ENCODE measurements at places on chromosomes 6 and 20. TPM values are rescaled to one million over a fixed set of nuclear protein-coding genes. Genes with fewer than 3 reads are reported as not detected.

DNA sequence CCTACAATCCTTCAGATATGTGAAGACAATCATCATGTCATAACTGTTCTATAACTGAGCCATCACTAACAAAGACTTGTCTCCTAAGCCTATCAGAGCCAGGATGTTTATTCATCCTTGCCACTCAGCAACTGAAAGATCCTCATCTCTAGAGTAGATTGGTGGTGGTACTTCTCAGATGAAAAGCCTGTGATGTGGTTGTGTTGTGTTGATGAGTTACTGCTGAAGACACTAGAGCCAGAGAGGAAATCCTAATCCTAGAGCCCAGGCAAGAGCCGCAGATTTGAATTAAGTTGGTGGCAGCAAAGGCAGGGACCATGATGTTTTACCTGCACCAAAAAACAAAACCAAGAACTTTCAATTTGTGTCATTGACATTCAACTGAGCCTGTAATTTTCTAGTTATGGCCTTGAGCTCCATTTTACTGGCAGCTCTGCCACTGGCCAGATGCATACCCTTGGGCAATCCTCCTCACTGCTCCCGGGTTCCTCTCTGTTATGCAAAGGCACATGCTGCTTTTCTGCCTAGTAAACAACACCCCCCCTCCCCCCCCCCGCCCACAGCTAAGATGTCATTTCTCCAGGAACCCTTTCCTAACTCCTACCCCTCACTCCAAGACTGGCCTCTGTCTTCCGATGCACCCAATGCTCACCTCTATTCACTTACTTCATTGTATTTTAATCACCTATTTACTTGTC is 50.2 kb upstream of the REV3L start:
- no peaks in the 10 kb centered on the region for H3K27me3 ChIP-seq
- H3K36me3 ChIP-seq, result no peaks in the 10 kb centered on the region
- no peak overlapping the region for H3K27ac ChIP-seq
- no peak overlapping the region for H3K4me3 ChIP-seq
- peaks cover 8% of the 10 kb centered on the region for H3K4me1 ChIP-seq

DNA sequence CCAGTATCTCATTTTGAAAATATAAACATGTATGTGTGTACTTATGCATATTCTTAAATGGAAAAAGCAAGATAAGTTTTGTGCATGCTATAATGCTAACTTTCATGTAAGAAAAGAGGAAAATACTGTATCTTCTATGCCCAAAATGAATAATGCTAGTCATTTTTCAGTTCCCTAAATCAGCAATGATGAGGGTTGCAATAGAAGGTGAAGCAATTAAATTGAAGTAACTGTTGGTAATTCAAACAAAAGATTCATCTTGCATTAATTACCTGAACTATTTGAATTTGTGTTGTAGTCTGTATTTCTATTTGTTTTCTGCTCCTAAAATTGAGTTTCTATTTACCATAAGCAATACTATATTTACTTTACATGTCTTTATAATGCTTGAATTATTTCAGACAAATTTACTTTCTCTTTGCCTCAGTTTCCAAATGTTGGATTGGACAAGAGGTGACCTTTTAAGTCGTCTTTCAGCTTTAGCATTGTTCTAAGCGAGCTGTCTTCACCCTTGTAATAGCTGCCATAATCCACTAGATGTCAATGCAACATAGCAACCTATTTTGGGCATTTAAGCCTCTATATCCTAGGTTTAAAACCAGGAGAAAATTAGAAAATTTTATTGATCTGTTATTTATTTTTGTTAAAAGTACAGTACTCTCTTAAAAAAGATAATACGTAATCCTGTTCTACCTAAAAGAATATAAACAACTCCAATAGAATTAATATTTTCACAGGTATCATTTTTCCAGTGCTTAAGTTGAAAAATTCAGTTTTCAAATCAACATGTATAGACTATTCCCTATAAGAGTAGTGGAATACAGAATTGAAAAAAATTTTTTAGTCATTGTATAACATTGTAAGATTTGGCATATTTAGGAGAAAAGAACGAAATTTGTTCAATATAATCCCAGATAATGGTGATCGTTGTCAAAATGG is 52.3 kb upstream of the IFNGR1 start:
- no peaks in the 10 kb centered on the region for H3K27me3 ChIP-seq
- no peaks in the 10 kb centered on the region for H3K36me3 ChIP-seq
- no peak overlapping the region for H3K27ac ChIP-seq
- DNase-seq, result no peak
- no peak overlapping the region for H3K4me3 ChIP-seq
- H3K4me1 ChIP-seq, result no peaks in the 10 kb centered on the region

GRCh38 chr6:82951935-82952334 is 113.7 kb downstream of the UBE3D start:
- no peak overlapping the region for H3K4me3 ChIP-seq
- H3K36me3 ChIP-seq, result peaks cover 5% of the 10 kb centered on the region
- no peaks in the 10 kb centered on the region for H3K4me1 ChIP-seq
- H3K27me3 ChIP-seq, result no peaks in the 10 kb centered on the region
- no peak overlapping the region for H3K27ac ChIP-seq
- DNase-seq, result no peak

DNA sequence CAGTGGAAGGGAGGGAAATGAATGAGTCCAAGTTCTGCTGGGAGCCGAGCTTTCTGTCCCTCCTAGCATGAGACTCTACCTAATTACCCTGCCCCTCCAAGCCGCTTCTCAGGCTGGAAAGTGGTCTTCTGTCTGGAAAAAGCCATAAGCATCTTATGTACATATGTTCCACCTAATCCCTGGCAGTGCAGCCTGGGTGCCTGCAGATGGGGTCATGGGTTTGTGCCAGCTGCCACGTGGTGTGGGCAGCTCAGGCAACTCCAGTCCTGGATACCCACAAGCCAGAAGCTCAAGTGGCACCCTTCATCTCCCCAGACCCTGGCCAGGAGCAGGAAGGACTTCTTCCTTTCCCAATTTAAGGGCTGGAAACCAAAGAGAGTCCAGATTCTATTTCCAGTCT is 253.1 kb downstream of the LY86 start:
- no peak overlapping the region for H3K4me3 ChIP-seq
- no peak overlapping the region for H3K27ac ChIP-seq
- no peak for DNase-seq
- H3K27me3 ChIP-seq, result no peaks in the 10 kb centered on the region
- no peaks in the 10 kb centered on the region for H3K36me3 ChIP-seq

DNA sequence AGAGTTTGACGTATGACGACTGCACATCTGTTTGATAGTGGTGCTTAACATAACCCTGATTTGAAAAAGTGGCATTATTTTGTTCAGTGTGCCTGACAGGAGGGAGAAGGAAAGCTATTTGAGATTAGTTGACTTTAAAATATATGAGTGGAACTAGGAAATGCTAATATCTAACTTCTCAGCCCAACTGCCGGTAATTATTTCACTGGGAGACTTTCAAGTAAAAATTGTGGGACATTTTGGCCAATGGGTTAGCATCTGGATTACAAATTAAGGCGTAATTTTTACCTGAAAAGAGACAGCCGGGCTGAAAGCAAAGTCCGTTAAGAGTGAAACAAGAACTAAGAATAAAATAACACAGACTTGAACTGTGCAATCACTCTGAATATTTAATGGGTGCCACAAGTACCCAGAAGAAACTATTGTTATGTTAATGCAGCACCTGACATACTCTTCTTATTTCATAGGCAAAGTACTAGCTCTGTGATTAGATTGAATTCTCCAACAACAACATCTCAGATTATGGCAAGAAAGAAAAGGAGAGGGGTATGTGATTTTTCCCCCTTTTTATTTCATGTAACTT is 2.0 kb downstream of the HEY2 start:
- H3K4me3 ChIP-seq, result no peak overlapping the region
- no peak for DNase-seq
- H3K27ac ChIP-seq, result no peak overlapping the region
- peaks cover 35% of the 10 kb centered on the region for H3K4me1 ChIP-seq

The MRAP2 gene
- total RNA-seq, result not detected

The SPATS1 gene
- not detected for total RNA-seq

The AIF1 gene
- 31.8 TPM for total RNA-seq
